T1000 (cell line): ENCODE measurements at places on chromosomes 16 and 17.

DNA sequence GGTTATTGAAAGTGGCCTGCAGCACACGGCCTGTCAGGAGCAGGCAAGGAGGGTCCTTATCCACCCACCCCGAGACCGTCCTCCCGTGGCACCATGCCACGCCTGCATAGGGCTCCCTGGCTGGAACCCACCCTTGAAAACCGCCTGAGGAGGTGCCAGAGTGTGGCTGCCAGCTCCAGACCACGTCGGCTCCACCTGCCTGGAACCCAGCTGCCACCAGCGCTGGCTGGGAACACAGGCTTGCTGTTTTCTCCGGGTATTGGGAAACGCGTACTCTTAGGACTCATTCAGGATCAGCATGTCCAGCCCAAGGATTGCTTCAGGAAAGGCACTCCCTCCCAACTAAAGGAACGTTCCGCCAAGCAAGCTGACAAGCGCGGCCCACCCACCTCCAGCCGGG lies 6.7 kb downstream of the ARL16 start:
- no peak for DNase-seq

GRCh38 chr16:73285436-73286201 lies 237.7 kb upstream of the ZFHX3 start:
- DNase-seq: no peak

DNA sequence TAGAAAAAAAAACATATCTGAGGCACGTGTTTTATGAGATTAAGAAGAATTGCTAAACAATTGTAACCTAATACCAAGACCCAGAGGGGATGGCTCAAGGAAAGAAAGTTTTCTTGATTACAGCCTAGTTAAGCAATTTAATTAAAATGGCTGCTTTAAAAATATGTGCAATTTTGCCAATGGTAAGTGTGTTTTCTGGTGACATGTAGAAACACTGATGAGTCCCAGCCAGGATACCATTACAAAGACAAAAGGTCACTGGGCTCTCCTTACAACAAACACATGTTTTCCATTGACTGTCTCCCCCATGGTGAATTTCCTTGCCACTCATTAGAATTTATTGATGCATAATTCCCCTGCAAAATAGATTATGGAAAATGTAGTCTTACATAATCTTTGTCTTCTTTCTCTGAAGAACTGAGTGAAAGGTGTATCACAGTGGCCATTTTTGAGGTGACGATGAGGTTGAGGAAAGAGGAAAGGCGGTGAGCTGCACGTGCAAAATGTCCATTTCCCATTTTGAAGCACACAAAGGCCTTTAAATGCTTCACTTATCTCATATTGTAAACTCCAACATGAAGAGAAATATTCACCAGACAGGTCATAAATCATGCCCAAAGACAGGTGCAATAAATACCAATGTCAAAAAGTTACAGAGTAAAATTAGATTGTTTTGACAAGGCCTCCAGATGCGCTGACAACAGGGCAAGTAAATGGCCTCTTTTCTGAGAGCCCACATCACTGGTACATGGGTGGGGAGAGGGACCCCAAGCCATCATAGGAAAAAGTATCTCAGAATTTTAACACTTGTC lies 696.9 kb downstream of the KCNJ2 start:
- DNase-seq: no peak

GRCh38 chr16:73142053-73142854 lies 94.3 kb upstream of the ZFHX3 start:
- no peak for DNase-seq

DNA sequence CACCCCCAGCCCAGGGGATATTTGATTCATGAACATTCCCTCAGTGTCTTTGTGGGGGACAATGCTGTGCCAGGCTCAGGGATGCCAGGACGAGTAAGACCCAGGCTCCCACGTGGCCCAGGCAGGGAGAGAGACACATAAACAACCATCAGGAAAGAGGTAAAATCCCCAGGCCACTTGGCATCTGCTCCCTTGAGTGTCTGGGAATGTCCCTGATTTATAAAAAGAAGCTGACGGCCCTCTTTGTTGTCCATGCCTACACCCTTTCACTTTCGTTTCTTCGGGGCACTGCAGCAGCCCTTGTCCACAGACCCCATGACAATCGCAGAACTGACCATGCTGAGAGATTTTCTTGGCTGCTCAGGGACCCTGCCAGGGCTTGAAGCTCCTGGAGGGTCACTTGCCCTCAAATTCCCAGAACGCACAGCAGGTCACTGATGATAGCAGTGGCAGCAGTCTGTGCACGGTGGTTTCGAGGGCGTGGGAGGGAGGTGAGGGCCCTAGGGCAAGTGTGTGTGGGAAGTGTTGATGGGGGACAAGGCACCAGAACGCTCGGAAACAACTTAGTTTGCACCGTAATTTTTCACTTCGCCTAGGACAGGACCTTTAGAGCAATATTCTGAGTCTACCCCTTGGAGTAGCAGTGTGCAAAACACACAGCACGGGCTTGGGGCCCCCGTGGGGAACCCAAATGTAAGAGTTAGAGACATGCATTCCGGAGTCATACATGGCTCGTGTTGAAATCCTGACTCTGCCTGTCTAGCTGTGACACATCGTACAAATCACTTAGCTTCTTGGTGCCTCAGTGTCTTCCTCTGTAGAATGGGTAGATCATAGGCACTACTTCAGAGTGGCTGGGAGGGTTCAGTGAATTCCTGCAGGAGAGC lies 4.7 kb downstream of the NOD2 start:
- DNase-seq: no peak

- DNase-seq: no peak
Observed at GRCh38 chr17:58611331-58611730, 80.5 kb downstream of the TEX14 start.

DNA sequence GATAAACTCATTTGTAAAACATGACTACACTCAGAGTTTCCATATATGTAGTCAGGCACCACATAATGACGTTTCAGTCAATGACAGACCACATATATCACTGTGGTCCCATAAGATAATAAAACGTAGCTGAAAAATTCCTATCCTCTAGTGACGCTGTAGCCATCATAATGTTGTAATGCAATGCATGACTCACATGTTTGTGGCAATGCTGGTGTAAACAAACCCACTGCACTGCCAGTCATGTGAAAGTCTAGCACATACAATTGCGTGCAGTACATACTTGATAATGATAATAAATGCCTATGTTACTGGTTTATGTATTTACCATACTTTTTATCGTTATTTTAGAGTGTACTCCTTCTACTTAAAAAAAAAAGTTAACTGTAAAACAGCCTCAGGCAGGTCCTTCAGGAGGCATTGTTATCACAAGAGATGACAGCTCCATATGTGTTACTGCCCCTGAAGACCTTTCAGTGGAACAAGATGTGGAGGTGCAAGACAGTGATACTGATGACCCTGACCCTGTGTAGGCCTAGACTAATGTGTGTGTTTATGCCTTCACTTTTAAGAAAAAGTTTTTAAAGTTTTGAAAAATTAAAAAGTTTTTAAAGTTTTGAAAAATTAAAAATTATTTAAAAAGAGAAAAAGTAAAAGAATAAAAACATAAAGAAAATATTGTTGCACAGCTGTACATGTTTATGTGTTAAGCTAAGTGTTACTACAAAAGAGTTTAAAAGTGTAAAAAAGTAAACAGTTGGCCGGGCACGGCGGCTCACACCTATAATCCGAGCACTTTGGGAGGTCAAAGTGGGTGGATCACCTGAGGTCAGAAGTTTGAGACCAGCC lies 9.0 kb downstream of the STAT5B start:
- DNase-seq: peak; percentile 60

GRCh38 chr17:66941249-66941648 lies 23.3 kb upstream of the CACNG4 start:
- no peak for DNase-seq

DNA sequence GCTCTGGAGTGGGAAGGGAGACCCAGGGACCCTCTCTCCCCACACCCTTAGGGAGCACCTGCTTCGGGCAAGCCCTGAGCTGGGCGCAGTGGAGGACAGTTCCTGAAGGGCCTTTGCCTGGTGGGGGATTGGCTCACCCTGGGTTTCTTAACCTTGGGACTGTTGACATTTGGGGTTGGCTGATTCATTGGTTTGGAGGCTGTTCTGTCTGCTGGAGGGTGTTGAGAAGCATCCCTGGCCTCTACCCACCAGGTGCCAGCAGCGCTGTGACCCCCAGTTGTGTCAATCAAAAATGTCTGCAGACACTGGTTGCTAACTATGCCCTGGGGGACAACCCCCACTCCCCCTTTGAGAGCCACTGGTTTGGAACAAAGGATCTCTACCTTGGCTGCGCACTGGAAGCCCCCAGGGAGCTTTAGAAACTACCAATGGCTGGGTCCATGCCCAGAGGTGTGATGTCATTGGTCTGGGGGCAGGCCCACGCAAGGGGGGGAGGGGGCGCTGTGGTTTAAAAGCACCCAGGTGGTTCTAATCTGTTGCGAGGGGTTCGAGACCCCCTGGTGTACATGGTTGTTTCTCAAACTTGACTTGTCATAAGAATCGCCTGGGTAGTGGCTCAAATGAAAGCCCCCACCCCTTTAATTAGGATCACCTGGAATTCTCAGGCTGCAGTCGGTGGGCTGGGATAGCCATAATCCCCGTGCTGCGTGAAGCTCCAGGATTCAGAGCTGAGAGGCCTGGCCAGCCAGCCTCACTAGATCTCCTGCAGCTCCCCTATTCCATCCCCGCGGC lies 151.9 kb upstream of the GSE1 start:
- peak; percentile 16 for DNase-seq

DNA sequence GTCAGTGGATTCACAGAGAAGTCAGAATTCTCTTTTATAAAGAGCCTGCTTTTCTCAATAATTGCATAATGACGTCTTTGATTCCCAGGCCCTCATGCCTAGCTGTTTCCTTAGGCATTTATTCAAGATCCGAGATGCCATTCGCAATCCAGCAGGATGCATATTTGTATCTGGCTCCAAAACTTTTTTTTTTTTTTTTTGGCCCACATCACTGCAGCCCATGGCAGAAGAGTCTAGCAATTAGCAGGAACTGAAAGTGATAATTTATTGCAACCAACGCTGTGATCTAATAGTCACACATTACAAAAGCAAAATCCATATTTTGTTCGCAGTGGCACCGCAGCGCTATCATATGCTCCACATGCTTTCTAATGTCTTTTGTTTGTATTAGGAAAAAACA lies 503.4 kb downstream of the MAF start:
- DNase-seq: no peak

DNA sequence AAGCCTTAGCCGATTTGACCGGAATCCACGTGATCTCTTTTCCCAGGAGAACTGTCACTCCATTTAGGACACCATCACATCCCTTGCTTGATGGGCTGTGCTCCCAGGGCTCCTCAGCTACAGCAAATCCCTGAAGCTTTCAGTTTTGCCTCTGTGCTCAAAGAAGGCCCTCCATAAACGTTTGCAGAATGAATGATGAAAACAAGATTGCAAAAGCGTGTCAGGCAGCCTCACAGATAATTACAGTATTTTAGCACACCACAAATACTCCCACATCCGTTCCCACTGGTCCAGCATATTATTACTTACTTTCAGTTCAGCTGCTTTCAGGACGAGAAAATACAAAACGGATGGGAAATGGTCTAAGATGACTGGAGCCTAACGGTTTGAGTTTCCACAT lies 84.6 kb downstream of the USP31 start:
- DNase-seq: no peak

- no peak for DNase-seq
Observed at GRCh38 chr17:5817475-5818395, 233.4 kb upstream of the NLRP1 start.

DNA sequence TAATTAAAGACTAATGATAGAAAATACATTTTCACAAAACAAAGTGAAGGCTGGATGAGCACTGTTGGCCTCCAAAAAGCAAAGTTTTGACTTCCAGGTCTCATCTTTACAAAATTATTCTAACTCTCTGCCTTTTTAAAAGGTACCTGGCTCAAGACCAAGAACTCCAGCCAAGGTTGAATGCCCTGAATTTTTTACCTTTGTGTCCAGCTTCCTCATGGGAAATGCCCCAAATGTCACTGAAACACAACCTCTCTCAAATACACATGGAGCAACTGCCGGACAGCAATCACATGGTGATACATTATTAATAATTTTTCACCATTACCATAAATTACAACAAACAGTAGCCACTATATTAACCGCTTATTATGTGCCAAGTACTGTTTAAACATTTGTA lies 32.2 kb downstream of the ADAMTS18 start:
- no peak for DNase-seq

DNA sequence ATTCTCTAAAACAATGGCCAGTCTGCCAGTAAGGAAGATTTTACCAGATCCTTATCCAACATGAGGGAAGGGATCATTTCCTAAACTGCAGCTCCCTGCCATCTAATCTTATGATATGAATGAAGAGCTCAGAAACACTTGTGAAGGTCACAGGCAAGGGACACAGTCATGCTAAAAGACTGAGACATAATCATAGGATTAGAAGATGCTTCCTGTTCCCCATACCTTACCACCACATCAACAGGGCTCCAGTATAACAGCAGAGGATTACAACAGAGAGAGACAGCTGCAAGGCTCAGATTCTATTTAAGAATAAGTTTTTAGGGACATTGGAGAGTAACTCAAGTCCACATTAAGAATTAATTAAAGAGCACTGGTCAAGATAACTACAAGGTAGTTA lies 93.3 kb downstream of the BRIP1 start:
- no peak for DNase-seq

GRCh38 chr16:54026456-54026855 lies 260.1 kb downstream of the IRX3 start:
- no peak for DNase-seq

DNA sequence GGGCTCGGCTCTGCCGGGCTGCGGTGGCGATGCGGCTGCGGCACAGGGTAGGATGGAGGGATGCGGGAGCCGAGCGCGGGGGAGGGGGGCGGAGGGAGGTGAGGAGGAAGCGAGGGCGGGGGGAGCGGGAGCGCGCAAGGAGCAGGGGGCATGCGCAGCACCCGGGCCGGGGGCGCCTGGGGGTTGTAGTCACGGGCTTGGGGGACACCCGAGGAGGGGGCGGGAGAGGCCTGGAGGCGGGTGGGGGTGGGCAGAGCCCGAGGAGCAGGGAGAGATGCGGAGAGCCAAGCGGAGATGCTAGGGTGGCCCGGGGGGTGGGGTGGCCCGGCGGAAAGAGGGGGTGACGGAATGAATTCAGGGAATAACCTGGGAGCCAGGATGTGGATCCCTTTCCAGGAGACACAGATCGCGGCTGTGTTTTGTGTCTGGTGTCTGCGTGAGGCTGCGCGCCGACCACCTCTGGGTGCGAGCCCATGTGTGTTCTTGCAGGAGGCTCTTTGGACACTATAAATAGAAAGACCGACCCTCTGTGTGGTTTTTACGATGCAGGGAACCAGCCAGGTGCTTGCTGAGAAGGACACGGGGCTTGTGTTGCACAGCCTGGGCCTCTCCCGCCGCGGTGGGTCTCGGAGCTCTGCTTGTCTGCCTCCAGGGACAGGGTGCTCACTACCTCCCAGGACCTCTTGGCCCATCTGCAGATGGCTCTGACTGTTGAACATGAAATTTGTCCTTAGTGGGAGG lies at the start of gene STX1B:
STX1B (minus strand) TSS at position 54 of the 741 bp plus-strand sequence. CDS start 242 bp downstream, outside the sequence.
- DNase-seq: no peak
